ENCODE measurements at places on chromosomes 6 and 20.

GRCh38 chr6:22194188-22194921 lies 102.5 kb downstream of the PRL start:
- DNase-seq, result no peak

GRCh38 chr20:60080401-60080800 lies 122.2 kb downstream of the CDH26 start:
- DNase-seq, result no peak

DNA sequence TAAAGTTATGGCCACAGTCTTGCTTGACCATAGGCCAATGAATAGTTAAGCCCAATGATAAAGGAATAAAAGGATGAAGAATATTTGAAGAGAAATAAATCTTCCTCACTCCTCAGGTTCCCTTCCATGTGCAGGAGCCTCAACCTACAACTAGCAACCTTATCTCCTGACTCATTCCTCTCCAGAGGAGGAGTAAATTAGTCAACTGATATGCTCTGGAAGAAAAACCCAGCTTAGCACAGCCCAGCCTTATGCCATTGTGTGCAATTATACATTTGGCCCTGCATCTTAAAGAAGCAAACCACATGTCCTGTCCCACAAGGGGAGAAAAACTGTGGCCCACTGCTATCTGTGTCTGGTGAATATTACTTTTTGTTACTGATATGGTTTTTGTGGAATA lies 82.1 kb downstream of the PHIP start:
- DNase-seq, result no peak

GRCh38 chr6:168192195-168192900 lies 113.3 kb upstream of the FRMD1 start:
- DNase-seq, result no peak

GRCh38 chr6:9540126-9540525 lies 874.7 kb downstream of the TFAP2A start:
- DNase-seq, result no peak

DNA sequence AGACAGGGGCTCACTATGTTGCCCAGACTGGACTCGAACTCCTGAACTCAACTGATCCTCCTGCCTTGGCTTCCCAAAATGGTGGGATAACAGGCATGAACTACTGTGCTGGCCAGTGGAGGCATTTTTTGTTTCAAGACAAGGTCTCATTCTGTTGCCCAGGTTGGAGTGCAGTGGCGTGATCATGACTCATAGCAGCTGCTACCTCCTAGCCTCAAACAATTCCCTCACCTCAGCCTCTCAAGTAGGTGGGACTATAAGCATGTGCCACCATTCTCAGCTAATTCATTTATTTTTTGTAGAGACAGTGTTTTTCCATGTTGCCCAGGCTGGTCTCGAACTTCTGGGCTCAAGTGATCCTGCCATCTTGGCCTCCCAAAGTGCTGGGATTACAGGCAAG lies 17.2 kb downstream of the ENPP3 start:
- no peak for DNase-seq
